ENCODE measurements at places on chromosomes 2 and 18.

- DNase-seq, result no peak
Observed at GRCh38 chr2:234992196-234992595, 40.4 kb downstream of the SH3BP4 start.

- DNase-seq, result no peak
Observed at GRCh38 chr2:40642237-40642636, 190.3 kb upstream of the SLC8A1 start.

- DNase-seq, result no peak
Observed at GRCh38 chr2:60068755-60069154, 484.7 kb downstream of the BCL11A start.

- DNase-seq, result no peak
Observed at GRCh38 chr2:157283468-157283867, 26.0 kb downstream of the GALNT5 start.

GRCh38 chr2:290090-290722 is 2.3 kb upstream of the ALKAL2 start:
- peak; percentile 68 for DNase-seq

DNA sequence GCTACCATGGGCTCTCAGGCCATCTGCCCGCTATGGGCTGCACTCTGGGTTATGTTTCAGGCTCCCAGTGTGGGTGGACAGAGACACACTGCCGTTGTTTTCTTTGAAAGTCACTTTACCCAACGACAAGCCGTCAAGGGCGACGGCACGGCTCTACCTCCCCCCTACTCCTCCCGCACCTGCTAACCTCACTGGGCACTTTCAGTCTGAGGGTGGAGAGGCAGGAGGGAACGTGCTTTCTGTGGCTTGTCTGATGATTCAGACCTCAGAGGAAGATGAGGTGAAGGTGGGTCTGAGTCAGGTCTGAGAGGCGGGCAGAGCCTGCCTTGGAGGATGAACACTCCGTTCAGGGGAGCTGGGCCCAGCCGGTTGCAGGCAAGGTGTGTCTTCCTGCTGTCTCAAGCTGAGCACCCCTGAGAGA is 147.6 kb upstream of the HDAC4 start:
- DNase-seq, result no peak

DNA sequence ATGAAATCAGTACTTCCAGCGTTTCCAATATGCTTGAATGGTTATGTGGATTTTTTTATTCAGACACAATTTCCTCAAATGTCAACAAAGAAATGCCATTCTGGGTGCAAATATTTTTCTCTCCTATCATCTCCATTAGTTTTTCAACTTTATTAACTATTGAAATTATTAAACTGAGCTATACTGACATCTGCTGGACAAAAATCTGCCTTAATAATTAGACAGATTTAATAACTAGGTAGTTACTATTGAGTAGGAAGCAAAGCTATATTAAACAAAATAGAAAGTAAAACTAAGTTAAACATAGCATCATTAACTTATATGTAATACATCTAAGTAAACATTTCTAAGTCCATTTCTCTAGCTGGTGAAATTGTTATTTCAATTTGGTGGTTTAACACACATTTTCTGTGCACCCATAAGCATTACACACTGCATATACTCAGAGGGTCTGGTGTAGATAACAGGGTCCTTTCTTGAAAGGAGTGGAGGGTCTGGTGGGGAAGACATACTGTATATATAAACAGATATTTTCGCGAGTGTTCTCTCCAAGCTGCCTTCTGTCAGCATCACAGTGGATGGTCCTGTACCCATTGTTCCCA is 77.0 kb downstream of the LANCL1 start:
- peak; percentile 8 for DNase-seq

DNA sequence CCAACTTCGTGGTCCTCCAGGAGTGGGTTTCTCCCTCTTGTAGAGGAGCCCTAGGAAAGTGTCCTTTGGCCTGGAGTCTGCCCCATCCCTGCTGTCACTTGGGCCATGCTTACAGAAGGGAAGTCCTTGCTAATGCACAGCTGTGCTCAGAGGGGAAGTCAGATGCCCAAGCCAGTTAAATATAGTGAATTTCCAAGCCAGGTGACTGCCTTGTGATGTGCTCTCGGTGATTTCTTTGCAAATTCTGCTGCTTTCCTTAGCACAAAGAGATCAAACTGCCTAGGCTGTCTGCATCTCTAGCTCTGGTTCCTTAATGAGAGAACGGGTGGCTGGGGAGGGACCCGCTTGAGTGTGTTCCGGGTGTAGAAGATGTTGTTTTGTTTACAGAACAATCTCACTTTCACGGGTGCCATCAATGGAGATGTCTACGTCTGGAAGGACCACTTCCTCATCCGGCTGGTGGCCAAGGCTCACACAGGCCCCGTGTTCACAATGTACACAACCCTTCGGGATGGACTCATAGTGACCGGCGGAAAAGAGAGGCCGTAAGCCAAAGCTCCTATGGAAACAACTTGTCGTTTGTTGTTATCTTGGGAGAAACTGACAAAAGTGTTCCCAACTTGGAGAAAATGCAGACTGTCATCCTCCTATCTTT is 91.4 kb downstream of the RTN4 start:
- no peak for DNase-seq

- no peak for DNase-seq
Observed at GRCh38 chr2:156116113-156116512, 216.4 kb downstream of the NR4A2 start.

DNA sequence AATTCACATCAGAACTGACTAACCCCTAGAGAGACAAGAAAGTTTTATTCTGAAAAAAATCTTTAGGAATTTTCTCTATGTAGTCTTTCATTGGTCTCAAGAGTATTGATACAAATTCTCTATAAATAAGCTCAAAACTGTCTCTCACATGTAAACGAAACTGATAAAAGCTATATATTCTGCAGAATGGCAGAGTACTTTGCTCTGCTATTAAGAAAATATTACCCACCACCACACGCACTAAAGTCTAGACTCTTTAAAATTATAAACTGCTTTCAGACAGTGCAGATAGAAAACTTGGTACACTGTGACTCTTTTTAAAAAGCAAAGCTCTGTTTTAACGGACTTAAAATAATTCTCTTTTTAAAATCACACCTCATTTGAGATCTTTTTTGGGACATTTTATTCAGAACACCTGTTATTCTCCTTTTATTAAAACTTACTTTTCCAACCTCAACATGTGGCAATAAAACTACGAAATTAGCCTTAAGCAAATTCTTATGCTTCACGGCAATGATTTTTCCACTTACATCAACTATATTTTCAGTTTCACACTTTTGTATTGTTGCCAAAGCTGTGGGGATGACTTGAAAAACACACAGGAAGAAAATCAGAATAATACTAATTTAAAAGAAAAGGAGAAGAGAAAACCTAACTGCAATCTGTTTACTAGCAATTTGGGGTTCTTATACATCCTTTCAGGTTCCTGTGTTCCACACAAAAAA is 58.0 kb downstream of the CCDC88A start:
- DNase-seq, result no peak

DNA sequence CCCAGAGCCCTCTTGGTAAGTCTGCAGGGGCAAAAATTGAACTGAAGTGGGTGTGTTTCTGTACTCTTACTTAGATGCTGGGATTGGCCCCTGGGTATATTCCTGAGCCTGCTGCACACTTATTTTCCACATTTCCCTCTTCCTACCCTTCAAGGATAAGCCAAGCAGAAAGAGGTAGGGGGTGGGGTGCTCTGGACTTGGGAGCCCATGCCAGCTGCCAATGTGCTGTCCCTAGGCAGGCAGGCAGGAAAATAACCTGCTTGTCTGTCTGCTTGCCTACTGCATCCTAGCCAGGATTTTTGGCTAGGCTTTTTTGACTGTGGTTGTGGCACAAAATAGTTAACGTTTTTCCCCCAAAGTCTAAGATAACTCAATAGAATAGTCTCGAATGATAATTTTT is 234.3 kb downstream of the ALK start:
- no peak for DNase-seq

DNA sequence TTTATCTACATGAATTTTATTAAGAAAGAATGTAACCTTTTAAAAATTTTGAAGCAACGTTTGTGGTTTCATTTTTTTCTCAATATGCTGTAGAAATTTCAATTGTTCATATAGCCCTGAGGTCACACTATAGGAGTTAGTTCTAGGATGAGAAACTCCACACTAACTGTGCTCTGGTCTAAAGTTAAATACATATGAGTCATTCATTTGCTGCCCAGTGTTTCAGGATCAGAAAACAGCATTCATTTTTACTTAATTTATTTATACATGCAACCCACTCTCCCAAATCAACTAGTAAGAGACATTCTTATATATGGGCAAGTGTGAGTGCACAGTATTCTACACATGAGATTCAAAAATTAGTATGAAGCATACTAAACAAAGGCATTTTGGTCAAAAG is 137.9 kb downstream of the DOCK10 start:
- peak; percentile 43 for DNase-seq

- no peak for DNase-seq
Observed at GRCh38 chr2:122366427-122366826, 611.0 kb downstream of the TSN start.

GRCh38 chr2:54966837-54967236 is 83.4 kb downstream of the RTN4 start:
- DNase-seq, result no peak

DNA sequence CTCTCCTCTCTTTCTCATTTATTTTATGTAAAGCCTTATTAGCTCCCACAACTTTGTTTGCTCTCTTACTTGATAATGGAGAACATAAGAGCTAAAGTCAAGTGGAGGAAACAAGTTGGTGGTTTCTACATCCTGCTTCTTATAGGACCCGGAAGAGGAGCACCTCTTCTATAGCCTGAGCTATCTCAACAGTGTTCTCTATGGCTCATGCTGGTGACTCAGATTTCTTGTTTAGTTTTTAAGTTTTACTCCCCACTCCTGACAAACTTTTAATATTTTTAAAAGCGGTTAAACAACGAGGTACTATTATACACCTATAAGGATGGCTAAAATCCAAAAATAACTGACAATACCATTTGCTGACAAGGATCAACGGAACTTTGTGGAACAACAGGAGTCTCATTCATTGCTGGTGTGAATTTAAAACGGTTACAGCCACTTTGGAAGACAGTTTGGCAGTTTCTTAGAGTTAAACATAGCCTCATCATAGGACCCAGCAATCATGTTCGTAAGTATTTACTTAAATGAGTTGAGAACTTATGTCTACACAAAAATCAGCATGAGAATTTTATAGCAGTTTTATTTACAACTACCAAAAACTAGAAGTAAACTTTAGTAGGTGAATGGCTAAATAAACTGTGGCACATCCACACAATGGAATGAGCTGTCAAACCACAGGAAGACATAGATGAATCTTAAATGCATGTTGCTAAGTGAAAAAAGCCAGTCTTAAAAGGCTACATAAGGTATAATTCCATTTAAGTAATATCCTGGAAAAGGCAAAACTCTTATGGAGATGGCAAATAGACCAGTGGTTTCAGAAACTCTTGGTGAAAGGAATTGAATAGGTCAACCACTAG is 12.7 kb upstream of the CDC42EP3 start:
- no peak for DNase-seq

DNA sequence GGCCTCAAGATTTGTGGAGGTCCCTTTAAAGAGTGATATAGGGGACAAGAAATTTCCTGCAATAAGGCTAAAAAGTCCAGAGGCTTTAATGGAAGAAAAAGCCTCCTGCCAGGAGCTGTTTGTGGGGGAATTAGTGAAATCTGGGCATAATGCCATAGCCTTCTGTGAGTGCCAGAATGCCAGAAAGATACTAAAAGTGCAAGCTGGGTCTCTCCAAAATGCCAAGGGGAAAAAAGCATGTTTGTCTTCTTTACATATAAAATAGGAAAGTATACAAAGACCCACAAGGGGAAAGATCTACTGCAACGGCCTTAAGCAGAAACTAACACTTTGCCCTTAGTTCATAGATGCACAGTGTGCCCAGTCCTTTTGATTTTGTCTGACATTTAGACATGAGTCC is 647.7 kb upstream of the ZNF804A start:
- DNase-seq, result peak; percentile 11

GRCh38 chr2:45867800-45868199 is 216.3 kb downstream of the PRKCE start:
- DNase-seq, result no peak

Data from EL (cell line).